ENCODE measurements at places on chromosomes 4 and X.

- DNase-seq = no peak
Measured at GRCh38 chrX:70969635-70970481, 39.0 kb upstream of the SLC7A3 start.

DNA sequence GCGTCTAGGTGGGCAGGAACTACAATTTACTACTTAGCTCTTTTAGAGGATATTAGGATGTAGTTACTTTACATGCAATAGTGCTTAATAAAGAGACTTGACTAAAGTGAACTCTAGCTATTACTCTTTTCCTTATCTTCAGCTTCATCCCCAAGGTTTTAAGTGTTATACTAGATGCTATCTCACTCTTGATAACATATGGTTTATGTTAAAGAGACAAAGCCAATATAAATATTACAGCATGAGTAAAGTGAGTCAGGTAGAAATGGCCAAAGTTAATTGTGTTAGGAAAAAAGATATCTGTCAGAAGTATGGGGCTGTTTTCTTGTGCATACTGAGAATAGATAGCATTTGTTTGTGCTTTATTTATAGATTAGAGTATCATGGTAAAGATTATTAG, 80.5 kb downstream of the STAG2 start:
- DNase-seq = no peak

DNA sequence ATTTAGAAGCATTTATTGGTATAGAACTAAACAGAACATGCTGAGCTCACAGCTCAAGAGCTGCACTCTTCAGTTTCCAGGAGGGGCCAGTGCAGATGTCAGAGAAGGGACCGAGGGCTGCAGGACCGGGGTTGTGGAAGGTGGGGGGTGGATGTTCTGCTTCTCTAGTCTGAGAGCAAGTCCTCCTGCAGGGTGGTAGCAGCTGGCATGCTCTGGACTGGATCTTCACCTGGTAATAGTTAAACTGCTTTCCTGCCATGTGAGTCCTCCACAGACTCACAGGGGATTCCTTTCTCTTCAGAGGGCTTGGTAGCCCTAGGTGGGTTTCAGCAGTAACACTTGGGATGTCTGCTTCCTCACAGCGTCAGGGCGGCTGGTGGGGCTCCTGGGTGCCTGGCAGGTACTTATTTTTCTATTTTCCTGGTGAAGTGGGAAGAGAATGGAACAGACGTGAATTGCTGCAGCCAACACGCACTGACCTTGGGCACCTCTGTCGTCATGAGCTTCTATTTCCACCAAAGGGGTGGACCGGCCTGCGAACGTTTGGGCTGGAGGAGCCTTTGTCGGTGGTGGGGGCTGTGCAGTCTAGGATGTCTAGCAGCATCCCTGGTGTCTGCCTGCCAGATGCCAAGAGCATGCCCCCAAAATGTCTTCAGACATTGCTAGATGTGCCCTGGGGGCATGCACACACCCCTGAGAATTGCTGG, 2.5 kb downstream of the MAEA start:
- DNase-seq = no peak

DNA sequence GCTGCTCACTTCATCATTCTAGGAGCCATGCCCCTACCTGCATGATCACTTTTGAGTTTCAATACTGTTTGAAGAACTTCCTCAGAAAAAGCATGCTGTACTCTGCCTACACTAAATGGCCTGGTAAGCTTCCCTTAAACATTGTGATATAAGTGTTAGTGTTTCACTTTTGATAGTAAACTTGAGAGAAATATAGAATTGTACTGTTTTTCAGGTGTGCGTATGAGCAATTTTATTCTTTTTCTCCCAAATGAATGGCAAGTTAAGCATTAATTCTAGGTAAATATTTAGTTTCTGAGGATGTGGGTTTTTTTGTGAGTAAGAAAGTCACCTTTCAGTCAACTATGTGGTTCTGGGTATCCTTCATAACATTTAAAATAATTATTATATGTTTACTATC, 484.5 kb downstream of the IL15 start:
- DNase-seq = no peak

All from AG09309 (cell line).